Globus pallidus (tissue), 1 donor: ENCODE measurements at places on chromosomes 16 and 17.
A peak's percentile ranks its signal among the peaks of the same experiment; 100 is the strongest.

GRCh38 chr16:87864331-87864989, 4.8 kb downstream of the SLC7A5 start:
- no peak for DNase-seq

GRCh38 chr17:66518677-66519076, 216.3 kb downstream of the PRKCA start:
- peak; percentile 63 for DNase-seq

- no peak for DNase-seq
Measured at GRCh38 chr16:14015033-14015432, 56.1 kb upstream of the MRTFB start.

GRCh38 chr17:27322690-27323508, 29.0 kb downstream of the WSB1 start:
- no peak for DNase-seq

DNA sequence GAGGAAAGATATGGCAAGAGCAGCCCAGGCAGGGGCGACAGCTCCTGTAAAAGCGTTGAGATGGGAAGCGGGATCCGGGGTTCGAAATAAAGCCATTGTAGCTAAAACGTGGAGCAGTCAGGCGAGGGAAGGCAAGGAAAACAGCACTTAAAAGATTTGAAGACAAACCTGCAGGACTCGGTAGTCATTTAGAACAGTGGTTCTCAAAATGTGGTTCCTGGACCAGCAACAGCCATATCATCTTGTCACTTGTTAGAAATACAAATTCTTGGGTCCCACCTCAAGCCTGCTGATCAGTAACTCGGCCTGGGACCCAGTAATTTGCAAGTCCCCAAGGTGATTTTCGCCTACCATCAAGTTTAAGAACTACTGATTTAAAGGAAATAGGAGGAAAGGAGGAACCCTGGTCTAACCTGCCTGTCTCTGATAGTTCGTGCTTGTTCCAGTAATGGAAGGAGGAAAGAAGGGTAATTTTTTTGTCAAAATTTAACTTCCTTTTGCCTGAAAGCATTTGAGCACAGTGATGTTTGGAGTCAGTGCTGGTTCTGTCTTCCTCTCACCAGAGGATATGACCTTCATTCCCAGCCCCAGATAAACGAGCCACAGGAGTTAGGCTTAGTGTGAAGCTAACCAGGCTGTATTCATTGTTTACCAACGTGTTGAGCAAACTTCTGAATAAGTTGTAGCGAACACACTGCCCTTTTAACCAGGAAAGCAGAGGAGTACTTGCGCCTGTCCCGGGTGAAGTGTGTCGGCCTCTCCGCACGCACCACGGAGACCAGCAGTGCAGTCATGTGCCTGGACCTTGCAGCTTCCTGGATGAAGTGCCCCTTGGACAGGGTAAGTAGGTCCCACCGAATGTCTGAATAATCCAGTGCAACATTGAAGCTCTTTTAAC, 1.1 kb downstream of the ORC6 start:
- DNase-seq = no peak

GRCh38 chr17:78889531-78889930, 13.5 kb downstream of the CEP295NL start:
- DNase-seq = no peak

DNA sequence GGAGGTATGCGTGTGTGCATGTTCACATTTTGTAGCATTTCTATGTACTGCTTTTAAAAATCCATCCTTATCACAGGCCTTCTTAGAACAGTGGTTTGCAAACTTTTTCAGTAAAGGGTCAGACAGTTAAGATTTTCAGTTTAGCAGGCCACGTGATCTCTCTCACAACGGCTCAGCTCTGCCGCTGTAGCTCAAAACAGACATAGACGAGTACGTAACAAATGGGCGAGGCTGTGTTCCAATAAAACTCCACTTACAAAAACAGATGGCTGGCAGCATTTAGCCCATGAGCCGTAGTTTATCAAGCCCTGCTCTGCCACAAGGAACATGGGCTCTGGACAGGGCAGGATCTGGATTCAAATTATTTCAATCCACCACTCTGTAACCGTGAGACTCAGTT, 141.8 kb downstream of the XYLT1 start:
- DNase-seq = no peak

DNA sequence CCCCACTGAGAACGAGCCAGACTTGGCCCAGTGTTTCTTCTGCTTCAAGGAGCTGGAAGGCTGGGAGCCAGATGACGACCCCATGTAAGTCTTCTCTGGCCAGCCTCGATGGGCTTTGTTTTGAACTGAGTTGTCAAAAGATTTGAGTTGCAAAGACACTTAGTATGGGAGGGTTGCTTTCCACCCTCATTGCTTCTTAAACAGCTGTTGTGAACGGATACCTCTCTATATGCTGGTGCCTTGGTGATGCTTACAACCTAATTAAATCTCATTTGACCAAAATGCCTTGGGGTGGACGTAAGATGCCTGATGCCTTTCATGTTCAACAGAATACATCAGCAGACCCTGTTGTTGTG, 631 bp downstream of the BIRC5 start:
- DNase-seq = no peak

GRCh38 chr17:76529224-76530094, 8.1 kb downstream of the CYGB start:
- peak; percentile 70 for DNase-seq

DNA sequence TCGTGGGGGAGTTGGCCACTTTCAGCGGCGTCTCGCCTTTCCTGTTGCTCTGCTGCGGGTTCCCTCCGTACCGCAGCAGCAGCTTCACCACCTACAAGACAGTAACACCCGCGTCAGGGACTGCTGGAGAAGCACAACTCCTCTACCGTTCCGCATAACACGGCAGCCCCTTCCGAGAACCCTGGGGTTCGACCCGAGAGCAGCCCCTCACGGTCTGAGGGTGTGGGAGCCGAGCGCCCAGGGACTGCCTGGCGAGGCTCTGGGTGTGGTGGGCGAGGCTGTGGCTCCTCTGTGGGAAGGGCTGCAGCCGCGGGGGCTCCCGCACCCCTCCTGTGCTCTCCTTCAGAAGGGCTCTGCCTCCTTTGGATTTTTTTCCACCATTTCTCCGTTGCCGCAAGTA, 68.6 kb downstream of the ZNF778 start:
- DNase-seq = no peak

DNA sequence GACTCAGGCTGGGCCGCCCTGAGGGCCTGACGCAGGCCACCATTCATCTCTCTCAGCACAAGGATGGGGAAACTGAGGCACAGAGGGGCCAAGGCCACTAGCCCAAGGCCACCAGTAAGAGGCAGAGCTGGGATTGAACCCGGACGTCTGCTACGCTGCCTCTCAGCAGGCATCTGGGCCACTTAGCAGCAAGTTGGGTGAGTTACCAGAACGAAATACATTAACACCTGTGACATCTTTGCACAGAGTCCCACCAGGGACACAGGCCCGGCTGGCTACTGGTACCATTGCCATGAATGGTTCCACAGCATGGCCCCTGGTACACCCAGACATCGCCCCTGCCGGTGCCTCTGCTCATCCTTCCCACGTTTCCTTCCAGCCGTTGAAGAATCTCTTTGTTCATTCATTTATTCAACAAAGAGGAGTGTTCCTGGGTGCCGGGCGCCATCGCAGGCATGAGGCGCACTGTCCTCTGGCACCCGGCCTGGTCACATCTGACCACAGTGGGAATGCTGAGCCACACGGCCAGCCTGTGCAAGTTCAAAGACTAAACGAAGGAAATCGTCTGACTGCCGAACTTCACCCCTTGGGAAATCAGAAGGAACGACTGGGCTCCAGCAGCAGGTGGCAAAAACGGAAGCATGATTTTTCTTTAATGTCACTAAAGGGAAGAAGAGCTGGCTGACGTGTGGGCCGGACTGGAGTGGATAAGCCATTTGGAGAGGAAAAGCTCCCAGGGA, 7.4 kb upstream of the ZNF469 start:
- no peak for DNase-seq

DNA sequence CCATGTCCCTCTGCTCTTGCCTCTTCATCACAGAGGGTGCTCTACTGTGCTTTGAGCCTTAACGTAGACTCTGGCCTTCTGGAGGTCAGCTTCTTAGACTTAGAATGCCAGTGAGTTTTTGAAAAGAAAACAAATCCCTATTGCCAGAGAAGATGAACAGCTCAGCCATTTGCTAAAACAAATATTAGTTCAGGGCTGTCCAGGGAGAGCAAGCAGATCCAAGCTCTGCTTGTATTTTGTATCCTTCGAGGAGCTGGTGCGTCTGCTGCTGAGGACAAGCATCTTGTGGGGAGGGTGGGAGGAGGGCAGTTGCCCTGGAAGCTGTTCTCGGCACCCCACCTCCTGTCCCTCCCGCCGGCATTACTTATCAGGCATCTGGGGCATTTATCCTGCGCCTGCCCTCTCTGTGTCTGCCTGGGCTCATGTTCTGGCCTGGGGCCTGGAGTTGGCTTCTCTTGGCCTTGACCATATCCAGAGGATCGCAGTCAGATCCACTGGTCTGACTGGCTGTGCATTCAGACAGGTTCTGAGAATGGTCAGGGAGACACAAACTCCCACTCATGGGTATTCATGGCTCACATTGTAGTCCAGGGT, 173.1 kb upstream of the NLRP1 start:
- no peak for DNase-seq

DNA sequence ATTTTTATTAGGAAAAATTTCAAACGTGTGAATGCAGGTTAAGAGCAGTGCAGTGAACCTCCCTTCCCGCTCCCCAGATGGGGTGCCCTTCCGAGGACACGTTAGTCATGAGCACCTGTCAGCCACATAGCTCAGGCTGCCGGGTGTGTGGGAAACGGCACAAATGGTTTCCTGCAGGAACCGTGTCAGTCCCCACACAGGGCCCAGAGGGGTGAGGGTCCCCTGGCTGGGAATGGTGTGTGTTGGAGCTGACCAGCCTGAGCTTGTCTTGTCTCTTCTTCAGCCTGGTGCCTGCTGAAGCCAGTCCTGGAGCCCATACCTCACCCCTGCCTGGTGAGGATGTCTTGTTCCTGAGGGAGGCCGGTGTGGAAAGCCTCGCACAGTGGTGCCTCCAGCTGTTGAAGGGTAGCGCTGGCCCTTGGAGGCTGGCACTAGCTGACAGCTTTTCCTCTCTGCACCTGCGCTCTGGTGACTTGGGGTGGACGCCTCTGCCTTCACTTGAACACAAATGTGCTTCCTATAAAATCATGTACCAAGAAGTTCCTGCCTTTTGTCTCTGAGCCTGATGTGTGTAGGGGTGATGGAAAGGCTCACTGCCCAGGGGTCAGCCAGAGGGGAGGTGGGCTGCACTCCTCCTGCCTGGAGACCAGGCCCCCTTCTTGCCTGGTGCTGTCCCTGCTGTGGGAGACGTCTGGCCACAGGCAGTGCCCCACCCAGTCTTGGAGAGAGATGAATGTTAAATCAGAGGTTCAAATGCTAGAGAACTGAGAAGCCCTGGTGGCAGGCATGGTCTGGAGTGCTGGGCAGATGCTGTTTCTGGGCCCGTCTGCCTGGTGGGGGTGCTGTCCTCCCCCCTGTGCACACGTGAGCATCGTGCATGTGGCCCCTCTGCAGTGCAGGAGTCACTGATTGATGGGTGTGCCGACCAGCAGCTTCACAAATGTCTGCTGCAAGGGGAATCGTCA, 102.6 kb upstream of the ZNF750 start:
- no peak for DNase-seq

DNA sequence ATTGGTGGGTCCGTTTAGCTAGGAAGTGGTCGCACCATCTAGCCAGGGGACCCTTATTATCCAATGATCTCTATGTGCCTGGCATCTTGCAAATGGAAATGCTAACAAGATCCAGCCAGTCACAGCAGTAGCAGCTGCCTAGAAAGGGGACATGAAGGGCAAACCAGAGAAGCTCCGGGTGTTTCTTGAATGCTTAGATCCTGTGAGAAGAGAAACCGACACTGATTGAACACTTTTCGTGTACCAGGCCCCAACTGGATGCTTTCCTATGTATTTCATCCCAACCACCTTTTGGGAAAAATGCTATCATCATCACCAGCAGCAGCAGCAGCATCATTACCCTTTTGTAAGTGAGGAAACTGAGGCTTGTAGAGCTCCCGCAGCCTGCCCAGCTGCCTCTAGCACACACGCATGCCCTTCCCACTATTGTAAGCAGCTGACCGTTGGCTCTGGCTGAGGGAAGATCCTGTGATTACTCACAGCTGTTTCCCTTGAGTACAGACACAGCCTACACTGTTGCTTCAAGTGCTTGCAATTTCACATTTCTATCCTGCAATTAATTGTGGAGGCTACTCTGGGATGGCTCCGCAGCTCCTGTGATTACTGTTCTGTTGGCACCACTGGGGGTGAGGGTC, 180.7 kb upstream of the CACNG5 start:
- DNase-seq = peak; percentile 66

DNA sequence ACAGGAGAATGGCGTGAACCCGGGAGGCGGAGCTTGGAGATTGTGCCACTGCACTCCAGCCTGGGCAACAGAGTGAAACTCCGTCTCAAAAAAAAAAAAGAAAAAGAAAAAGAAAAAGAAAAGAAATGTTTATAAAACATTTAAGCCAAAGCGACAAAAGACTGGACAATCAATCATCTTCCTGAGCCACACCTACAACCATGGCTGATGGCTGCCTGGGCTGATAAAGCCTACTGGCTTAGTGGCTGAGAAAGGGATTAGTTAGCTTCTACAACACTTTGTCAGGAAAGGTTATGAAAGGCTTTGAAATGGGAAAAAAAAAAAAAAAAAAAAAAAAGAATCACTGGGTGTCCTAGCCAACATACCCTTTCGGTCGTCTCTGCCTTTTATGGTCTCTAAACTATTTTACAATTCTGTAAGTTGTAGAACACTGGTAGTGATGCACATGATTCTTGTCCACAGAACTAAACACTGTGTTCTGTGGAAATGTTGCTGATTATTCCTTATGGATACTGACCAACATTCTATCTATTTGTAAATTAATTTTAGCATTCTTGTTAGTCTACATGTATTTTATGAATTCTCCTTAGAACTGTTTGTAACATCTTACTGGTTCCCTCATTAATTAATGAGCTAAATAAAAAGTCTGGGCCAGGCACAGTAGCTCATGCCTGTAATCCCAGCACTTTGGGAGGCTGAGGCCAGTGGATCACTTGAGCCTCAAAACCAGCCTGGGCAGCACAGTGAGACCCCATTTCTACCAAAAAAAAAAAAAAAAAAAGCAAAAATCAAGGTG, 45.5 kb downstream of the ZZEF1 start:
- DNase-seq = no peak

DNA sequence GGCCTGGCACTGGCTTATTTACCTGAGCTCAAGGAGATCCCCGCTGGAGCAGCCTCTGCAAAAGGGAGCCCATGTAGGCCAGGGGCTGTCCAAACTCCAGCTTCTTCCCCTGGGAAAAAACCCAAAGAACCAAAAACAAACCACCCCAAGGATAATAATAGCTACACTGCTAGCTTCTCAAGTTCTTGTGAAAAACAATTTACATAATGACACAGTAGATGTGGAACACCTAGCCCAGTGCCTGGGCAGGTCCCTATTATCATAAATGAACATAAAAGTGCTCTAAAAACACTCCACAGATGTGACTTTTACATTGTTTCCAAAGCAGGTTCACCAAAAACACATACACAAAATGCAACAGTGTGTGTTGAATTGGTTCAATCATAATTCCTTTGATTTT, 27.3 kb downstream of the CENPV start:
- DNase-seq = no peak

- DNase-seq = no peak
Measured at GRCh38 chr16:84182680-84183571, 3.9 kb downstream of the TAF1C start.

- no peak for DNase-seq
Measured at GRCh38 chr16:50499254-50499653, 48.9 kb upstream of the NKD1 start.

- no peak for DNase-seq
Measured at GRCh38 chr17:32498391-32498790, 11.6 kb downstream of the CDK5R1 start.

- DNase-seq = no peak
Measured at GRCh38 chr17:73021771-73022170, 70.7 kb downstream of the SLC39A11 start.

- peak; percentile 60 for DNase-seq
Measured at GRCh38 chr17:29622337-29623282, at the start of gene CORO6. Gene CORO6, minus strand, starts transcription at chr17:29622912. Its CDS starts 1,491 bp downstream, at chr17:29621421.
